ENCODE measurements at places on chromosomes 3 and 15.
A peak's percentile ranks its signal among the peaks of the same experiment; 100 is the strongest.

DNA sequence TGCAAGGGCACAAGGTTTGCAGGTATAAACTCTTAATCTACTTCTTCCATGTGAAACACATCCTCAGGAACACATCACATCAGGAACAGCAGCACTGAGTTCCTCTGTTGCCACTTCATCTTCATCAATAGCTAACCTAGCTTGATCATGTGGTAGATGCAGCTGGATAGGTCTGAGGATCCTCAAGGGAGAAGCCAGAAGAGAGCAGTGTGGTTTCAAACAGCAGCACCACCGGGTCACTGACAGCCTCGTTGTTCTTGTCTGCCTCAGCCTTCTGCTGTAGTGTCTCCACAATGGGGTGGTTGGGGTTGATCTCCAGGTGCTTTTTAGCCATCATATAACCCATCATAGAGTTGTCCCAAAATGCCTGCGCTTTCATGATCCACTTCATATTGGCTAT is 58.8 kb downstream of the ADAM10 start:
- no peak for DNase-seq

- no peak for DNase-seq
These were observed 25.0 kb upstream of the BCL6 start for GRCh38 chr3:187770224-187770623.

- no peak for DNase-seq
These were observed 134.3 kb downstream of the NSMCE3 start for GRCh38 chr15:29135309-29135657.

- DNase-seq, result no peak
These were observed 10.8 kb downstream of the NMD3 start for GRCh38 chr3:161231861-161232260.

GRCh38 chr3:16595778-16596177 is 9.4 kb downstream of the DAZL start:
- DNase-seq, result no peak

GRCh38 chr3:60752809-60753208 is 498.4 kb downstream of the FHIT start:
- DNase-seq, result no peak

GRCh38 chr3:51982352-51982837 is 940 bp upstream of the ACY1 start:
- peak; percentile 89 for DNase-seq

GRCh38 chr3:69665026-69665737 is 74.1 kb upstream of the MITF start:
- no peak for DNase-seq

GRCh38 chr15:66943456-66944095 is 121.8 kb upstream of the SMAD3 start:
- DNase-seq, result no peak

- DNase-seq, result peak; percentile 92
These were observed at the start of gene PLOD2 for GRCh38 chr3:146160964-146161662. Gene PLOD2, minus strand, starts transcription at chr3:146161184. Its CDS starts 195 bp downstream, at chr3:146160989.

- no peak for DNase-seq
These were observed 181.7 kb upstream of the SNTN start for GRCh38 chr3:63470745-63471144.

- no peak for DNase-seq
These were observed 28.4 kb upstream of the MYRIP start for GRCh38 chr3:39781025-39781424.

DNA sequence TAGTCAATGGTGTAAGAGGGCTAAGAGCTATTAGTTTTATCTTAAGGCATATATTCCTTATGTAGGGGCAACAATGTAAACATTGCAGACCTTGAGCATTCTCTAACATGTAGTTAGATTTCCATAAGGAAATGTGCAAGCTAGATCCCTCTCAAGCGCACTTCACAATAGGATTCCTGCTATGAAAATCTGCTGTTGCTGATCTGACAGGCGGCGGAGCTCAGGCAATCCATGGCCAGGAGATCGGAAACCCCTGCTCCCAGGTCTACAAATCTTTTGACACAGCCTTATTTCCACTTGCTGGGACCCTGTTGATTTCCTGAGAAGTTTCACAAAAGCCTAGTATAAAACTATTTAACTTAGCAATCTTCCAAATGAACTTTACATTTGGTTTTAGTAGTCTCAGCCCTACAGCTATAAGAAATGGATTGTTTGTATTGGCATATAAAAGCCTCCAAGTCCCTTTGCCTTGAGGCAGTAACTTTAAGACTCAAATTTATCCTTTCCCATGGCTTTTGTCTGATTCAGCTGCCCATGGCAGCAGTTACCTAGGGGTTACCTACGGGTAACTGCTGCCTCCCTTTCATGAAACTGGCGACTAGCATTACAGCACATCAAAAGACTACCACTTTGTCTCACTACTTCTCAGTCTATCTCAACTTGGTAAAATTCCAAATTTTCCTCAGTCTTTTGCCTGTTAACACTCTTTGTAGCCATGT is 22.7 kb downstream of the TRA2B start:
- DNase-seq, result no peak

DNA sequence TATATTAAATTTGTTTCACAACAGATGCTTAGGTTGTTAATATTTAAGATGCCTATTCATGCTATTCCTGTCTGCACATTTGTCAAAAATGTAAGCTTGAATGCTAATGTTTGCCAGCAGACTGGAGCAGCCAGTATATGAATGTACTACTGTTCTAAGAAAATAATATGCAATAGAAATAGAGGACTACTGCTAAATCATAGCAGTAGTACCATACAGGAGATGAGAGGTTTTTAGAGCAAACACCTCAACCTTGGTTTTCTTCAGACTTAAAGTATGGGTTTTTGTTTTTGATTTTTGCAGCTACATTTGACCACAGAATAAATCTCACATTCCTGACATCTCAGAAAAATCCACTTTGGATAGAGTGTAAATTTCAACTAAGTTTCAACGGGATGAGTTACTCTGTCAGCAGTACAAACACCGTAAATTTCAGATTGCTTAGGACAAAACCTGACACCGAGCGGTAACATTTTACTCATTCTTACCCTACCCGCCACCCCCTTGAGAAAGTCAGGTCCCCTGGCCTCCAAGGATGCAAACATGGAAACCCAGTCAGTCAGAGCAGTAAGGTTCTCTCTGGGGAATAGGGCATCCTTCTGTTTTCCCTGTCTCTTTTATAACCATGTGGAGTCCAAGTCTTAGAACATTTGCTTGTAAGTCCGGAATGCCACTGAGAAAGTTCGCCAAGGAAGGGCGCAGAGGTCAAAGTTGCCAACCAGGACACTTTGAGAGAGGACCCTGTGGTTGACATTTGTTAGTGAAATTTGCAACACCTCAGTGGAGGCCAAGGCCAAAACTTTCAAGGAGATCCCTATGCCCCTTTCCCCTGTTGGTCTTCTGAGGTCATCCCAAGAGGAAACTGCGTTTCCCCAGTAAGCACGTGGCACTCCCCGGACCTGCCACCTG is 17.9 kb upstream of the SATB1 start:
- DNase-seq, result no peak

All from left lobe of liver (tissue), 2 donors.